ENCODE measurements at places on chromosomes 3 and 15. TPM values are rescaled to one million over a fixed set of nuclear protein-coding genes. Genes with fewer than 3 reads are reported as not detected.

The RTF1 gene
- total RNA-seq, result 53.9 TPM

The ROPN1 gene
- not detected for total RNA-seq

The TM4SF1 gene
- total RNA-seq, result 5.4 TPM

The DLEC1 gene
- not detected for total RNA-seq

The HTD2 gene
- total RNA-seq, result 8.8 TPM

DNA sequence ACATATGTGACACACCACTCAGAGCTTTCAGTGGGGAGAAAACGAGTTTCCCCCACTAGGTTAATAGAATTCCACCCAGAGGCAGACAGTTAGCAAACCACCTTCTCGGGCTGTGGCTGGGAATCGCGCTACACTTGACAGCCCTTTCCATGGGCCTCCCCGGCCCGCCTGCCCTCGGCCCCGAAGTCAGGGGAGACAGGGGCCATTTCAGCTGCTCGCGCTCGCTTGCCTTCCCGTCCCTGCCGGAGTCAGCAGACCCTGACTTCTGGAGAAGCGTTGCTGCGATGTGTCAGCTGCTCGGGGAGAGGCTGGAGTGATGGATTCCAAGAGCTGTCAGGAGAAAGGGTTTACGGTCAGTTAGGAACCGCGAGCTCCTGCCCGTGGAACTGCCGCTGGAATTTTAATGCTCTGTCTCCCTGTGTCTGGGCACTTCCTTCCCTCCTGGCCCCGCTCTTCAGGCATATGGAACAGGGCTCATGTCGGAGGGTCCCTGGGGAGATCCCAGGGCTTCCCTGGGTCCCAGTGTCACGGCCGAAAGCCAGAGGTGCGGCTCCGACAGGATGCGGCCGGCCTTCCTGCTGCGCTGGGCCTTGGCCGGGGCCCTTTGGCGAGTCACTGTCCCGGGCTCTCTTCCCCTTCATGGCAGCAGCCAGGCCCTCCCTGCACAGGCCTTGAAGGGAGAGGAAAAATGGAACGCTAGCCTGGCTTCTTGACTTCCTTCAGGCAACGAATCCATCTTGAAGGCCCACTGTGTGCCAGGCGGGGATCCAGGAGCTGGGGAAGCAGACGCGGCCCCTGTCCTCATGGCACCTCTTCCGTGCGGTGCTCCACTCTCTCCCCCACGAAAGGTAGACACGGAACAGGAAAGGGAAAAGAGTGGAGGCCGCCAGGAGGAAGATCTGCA lies 38.4 kb upstream of the VPS8 start:
- no peaks in the 10 kb centered on the region for H3K36me3 ChIP-seq
- H3K4me3 ChIP-seq, result peak overlapping the region; percentile 47
- H3K27me3 ChIP-seq, result no peaks in the 10 kb centered on the region
- peak; percentile 67 for DNase-seq
- no peak overlapping the region for H3K27ac ChIP-seq
- H3K4me1 ChIP-seq, result no peaks in the 10 kb centered on the region

- no peaks in the 10 kb centered on the region for H3K27me3 ChIP-seq
- H3K4me1 ChIP-seq, result no peaks in the 10 kb centered on the region
- no peak overlapping the region for H3K27ac ChIP-seq
These were observed 36.0 kb downstream of the XYLB start for GRCh38 chr3:38382506-38383080.

- H3K36me3 ChIP-seq, result no peaks in the 10 kb centered on the region
- no peak overlapping the region for H3K4me3 ChIP-seq
- DNase-seq, result no peak
- no peaks in the 10 kb centered on the region for H3K27me3 ChIP-seq
- no peak overlapping the region for H3K27ac ChIP-seq
- H3K4me1 ChIP-seq, result no peaks in the 10 kb centered on the region
These were observed 154.3 kb downstream of the EPHA3 start for GRCh38 chr3:89261673-89262072.

DNA sequence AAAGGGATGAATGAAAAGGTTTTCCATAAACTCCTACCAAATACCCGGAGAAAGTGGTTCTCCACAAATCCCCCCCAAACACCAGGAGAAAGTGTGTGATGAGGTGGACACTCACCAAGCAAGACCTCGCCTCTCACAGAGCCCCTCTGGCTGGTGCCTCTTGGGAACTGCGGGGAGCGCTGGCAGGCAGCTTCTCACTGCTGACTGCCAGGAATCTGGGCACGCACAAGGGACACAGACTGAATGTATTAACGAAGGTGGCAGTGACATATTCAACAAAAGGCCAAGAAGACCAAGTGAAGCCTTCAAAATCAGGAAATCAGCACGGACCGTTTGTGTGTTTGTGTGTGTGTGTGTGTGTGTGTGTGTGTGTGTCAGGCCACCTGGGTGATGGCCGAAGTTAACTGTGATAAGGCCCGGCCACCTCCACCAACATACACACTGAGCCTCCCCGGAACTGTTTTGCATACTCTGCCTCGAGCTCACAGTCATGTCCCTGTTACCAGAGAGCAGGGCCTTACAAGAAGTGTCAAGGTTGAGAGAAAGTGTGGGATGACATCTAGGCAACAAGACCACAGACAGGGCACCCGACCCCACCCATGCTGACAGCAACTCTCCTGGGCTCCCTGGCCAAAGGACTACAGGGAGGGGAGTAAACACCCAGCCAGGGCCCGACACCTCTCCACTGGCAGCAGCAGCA lies 18.0 kb downstream of the ATP10A start:
- H3K4me3 ChIP-seq, result no peak overlapping the region
- no peak overlapping the region for H3K27ac ChIP-seq
- no peaks in the 10 kb centered on the region for H3K4me1 ChIP-seq
- H3K27me3 ChIP-seq, result no peaks in the 10 kb centered on the region
- no peaks in the 10 kb centered on the region for H3K36me3 ChIP-seq

- no peak overlapping the region for H3K4me3 ChIP-seq
- H3K36me3 ChIP-seq, result no peaks in the 10 kb centered on the region
- DNase-seq, result no peak
- H3K4me1 ChIP-seq, result peaks cover 12% of the 10 kb centered on the region
- H3K27ac ChIP-seq, result no peak overlapping the region
- H3K27me3 ChIP-seq, result peaks cover 10% of the 10 kb centered on the region
These were observed 15.7 kb upstream of the ZXDC start for GRCh38 chr3:126491221-126492013.

- H3K27ac ChIP-seq, result no peak overlapping the region
- no peak for DNase-seq
- no peaks in the 10 kb centered on the region for H3K36me3 ChIP-seq
- no peak overlapping the region for H3K4me3 ChIP-seq
- H3K27me3 ChIP-seq, result no peaks in the 10 kb centered on the region
- H3K4me1 ChIP-seq, result peaks cover 31% of the 10 kb centered on the region
These were observed 43.4 kb upstream of the TPM1 start for GRCh38 chr15:62999178-62999577.

DNA sequence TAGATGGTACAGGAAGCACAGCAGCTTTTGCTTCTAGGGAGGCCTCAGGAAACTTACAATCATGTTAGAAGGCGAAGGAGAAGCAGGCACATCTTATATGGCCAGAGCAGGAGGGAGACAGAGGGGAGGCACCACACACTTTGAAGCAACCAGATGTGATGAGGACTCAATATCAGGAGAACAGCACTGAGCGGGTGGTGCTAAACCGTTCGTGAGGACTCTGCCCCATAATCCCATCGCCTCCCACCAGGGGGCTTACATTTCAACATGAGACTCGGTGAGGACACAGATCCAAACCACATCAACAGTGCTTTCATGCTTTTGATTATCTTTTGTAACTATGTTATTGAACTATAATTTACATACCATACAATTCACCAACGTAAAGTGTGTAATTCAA lies 7.6 kb upstream of the TMEM44 start:
- H3K4me1 ChIP-seq, result no peaks in the 10 kb centered on the region
- no peak for DNase-seq
- H3K4me3 ChIP-seq, result no peak overlapping the region
- no peaks in the 10 kb centered on the region for H3K27me3 ChIP-seq
- no peak overlapping the region for H3K27ac ChIP-seq
- H3K36me3 ChIP-seq, result peaks cover 38% of the 10 kb centered on the region

DNA sequence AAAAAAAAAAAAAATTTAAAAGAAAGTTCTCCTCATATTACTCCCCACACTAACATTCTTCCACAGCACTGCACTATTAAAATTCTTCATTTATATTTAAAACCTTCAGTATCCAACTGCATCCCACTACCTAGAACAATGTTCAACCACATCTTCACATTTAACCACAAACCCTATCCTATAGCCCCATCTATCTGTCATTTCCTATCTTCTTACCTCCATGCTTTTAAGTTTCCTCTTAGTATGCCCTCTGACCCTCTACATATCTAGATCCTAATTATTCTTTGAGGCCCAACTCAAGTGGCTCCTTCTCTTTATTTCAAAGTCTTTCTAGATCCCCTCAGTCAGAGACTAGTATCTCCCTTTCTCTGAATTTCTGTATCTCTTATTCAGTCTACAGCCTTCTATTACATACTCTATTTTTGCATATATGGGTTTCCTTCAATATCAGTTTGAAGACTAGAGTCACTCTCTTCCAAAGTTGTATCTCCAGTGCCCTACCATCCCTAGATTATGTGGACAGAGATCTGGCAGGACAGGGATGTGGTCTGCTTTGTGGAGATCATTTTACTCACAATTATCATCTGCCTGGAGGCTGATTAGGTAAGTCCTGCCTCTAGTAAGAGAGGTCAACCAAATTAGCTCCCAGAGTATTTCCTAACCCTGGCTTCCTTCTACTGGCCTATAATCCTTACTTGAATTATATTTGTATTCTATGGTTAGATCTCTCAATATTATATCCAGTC lies 1.4 kb downstream of the CIAO2A start:
- peaks cover 6% of the 10 kb centered on the region for H3K4me1 ChIP-seq
- H3K27me3 ChIP-seq, result no peaks in the 10 kb centered on the region
- H3K36me3 ChIP-seq, result peaks cover 11% of the 10 kb centered on the region

DNA sequence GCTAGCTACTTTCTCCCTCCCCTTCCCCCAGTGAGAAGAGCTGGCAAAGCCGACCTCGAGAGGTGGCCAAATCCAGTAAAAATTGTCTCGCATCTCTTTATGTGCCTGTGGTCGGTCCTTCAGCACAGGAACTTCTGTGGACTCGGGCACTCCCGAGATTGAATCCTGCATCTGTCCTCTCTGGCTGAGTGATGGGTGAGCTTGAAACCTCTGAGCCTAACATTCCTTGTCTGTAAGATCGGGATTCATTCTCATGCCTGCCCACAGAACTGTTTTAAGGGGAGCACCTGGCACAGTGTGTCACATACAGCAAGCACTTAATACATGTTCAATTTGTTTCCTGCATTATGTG lies 11.3 kb downstream of the CX3CR1 start:
- H3K4me1 ChIP-seq, result no peaks in the 10 kb centered on the region
- H3K4me3 ChIP-seq, result no peak overlapping the region
- H3K36me3 ChIP-seq, result no peaks in the 10 kb centered on the region
- H3K27ac ChIP-seq, result no peak overlapping the region
- DNase-seq, result no peak

GRCh38 chr3:171267104-171267503 lies 193.1 kb downstream of the TNIK start:
- no peak overlapping the region for H3K27ac ChIP-seq
- no peaks in the 10 kb centered on the region for H3K36me3 ChIP-seq
- DNase-seq, result no peak

GRCh38 chr3:78734048-78734637 lies 1033.7 kb downstream of the ROBO1 start:
- no peak overlapping the region for H3K4me3 ChIP-seq
- H3K27me3 ChIP-seq, result no peaks in the 10 kb centered on the region
- no peaks in the 10 kb centered on the region for H3K36me3 ChIP-seq
- H3K27ac ChIP-seq, result peak overlapping the region; percentile 34
- peak; percentile 89 for DNase-seq

- H3K27ac ChIP-seq, result no peak overlapping the region
- DNase-seq, result no peak
- H3K4me1 ChIP-seq, result no peaks in the 10 kb centered on the region
These were observed 458.3 kb upstream of the CBLB start for GRCh38 chr3:106326941-106327695.

DNA sequence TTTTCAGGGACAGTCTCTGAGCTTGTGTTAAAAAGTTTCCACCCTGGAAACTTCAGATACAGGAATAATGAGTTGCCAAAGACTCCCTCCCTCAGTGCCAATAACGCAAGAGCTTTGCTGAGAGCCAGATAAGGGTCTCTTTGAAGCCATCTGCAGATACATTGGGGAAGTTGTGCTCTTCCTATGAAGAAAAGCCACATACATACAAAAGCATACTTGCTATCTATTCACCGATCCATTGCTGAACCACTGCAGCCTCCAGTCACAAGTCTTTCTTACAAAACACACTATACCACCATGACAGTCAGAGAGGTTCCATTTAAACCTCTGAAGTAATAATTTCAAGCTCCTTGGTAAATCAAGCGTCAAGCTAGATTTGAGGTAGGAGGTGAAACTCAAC lies 10.0 kb upstream of the RETNLB start:
- no peaks in the 10 kb centered on the region for H3K27me3 ChIP-seq
- DNase-seq, result no peak
- no peak overlapping the region for H3K4me3 ChIP-seq
- no peaks in the 10 kb centered on the region for H3K36me3 ChIP-seq
- no peaks in the 10 kb centered on the region for H3K4me1 ChIP-seq

DNA sequence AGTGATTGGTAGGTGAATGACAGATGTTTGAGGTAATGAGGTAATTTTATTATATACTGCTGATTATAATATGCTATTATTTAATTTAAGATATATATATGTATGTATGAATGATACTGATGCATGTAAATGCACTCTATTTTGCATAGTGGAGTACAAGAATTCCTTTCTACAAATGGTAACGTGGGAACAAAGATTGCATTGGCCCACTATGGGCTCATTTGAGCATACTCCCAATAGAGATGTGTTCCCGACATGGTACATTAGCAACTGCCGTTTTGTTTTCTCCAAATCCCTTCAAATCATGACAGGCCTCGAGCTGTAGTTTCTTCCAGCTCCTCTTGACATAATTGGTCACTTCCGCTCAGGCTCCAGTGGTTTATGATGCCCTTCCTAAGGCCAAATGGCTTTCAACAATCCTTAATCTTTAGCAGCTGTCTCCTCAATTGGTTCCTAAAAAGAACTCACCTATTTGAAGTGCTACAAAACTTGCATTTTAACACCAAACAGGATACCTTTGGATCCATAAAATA lies 266.1 kb downstream of the ADAMTSL3 start:
- H3K4me1 ChIP-seq, result peaks cover 26% of the 10 kb centered on the region
- H3K36me3 ChIP-seq, result no peaks in the 10 kb centered on the region
- H3K27ac ChIP-seq, result peak overlapping the region; percentile 82
- peak; percentile 77 for DNase-seq

DNA sequence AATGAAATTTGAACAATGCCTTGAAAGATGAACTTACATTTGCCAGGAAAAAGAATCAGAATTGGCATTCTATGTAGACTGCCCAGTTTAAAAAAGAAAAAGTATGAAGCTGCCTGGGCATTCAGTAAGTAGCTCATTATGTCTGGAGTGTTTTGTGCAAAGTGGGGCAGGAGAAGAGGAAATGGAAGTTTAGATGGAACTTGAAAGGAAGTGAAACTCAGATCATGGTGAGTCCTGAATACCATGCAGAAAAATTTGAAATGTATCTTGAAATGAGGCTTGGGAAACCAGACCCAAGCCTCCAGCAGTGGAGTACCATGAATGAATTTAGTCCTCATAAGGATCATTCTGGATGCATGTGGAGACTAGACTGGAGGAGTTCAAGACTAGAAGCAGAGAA lies 4.8 kb upstream of the MORC1 start:
- H3K27me3 ChIP-seq, result no peaks in the 10 kb centered on the region
- H3K4me3 ChIP-seq, result no peak overlapping the region
- no peak for DNase-seq
- H3K27ac ChIP-seq, result no peak overlapping the region

All from SJCRH30 (cell line).